ENCODE measurements at places on chromosomes 6 and 20.

DNA sequence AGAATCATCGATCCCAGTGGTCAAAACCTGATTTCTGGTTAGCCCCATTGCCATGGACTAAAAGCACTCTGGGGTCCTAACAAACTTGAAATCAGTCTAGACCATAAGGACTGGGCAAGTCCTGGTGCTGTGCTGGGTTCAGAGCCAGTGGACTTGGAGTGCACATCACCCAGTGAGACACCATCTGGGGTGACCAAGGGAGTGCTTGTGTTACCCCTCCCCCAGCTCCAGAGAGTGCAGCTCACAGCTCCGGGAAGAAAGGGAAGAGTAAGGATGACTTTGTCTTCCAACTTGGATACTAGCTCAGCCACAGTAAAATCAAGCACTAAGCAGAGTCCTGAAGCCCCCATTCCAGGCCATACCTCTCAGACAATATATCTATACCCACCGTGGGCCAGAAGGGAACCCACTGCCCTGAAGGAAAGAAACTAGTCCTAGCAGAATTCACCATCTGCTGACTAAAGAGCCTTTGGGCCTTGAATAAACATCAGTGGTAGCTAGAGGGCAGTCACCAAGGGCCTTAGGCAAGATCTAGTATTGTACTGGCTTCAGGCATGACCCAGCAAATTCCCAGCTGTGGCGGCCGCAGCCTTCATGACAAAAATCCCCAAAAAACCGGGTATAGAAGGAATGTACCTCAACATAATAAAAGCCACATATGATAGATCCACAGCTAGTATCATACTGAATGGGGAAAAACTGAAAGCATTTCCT, 153.5 kb upstream of the OGFRL1 start:
- DNase-seq: no peak

- DNase-seq: no peak
Observed at GRCh38 chr6:156146891-156147290, 630.3 kb upstream of the ARID1B start.

DNA sequence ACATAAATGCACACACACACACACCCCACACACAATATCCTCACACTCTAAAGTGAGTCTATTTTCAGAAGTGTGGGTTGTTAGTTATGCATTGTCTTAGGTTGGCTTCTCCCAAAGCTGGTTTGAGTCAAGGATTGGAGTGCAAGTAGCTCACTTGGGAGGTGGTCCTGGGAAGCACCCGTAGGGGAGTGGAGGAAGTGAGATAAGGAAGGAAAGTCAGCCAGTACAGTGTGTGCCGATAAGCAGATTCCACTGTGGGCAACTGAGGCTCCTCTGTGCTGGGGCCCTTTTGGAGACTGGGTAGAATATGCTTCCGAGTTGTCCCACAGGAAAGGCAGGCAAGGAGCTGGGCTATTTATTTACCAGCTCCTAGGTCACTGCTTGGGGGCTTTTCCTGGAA, 67.2 kb downstream of the PLCB4 start:
- DNase-seq: no peak

- DNase-seq: no peak
Observed at GRCh38 chr6:71420693-71421328, 132.2 kb downstream of the OGFRL1 start.

DNA sequence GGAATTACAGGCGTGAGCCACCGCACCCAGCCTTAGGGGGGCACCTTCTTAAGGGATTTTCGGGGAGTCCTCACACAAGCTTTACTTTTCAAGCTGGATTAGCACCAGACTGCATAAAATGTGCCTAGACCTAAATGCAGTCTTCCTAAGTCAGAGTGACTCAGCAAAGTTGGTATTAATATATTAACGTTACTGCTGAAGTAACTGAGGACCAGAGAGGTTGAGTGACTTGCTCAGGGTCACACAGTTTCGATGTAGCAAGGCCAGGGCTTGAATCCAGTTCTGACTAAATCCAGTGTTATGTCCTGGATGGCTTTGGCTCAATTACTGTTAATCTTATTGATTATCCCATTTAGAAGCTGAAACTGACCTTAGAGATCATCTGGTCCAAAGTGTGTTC, 13.4 kb downstream of the EDEM2 start:
- no peak for DNase-seq

DNA sequence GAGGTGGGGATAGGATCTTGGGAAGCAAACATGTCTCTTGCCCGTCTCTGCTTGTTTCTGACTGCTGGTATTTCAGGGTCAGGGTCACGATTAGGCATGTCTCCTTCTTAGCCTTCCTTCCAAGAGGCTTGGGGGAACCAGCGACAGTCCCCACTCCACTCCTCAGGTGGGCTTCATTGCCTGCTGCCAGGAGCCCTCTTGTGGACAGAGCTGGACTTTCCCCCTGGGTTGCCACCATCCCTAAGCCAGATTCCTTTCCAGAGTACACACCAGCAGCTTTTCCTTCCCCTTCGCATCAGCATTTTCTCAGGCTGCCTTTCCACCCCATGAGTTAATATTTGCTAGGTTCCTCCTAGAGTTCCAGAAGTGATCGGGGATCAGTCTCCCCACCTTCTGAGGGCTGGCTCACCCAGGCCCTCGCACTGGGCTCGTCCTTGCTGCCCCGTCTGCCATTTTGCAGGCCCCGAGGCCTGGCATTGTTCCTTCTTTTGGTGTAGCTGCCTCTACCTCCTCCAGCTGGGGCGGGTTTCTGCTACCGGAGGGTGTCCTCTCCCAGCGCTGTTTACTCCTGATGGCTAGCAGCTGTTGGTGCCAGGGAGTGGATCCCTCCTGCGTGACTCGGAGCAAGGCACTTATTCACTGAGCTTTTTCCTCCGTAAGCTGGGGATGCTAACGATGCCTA, 8.8 kb upstream of the C20orf144 start:
- DNase-seq: no peak

GRCh38 chr6:56263596-56264315, 16.4 kb upstream of the COL21A1 start:
- no peak for DNase-seq

- no peak for DNase-seq
Observed at GRCh38 chr6:33857093-33857931, 53.5 kb upstream of the MLN start.

GRCh38 chr6:46234156-46234556, 63.4 kb upstream of the ENPP5 start:
- DNase-seq: no peak

- no peak for DNase-seq
Observed at GRCh38 chr20:62885896-62886708, 24.5 kb upstream of the TCFL5 start.

DNA sequence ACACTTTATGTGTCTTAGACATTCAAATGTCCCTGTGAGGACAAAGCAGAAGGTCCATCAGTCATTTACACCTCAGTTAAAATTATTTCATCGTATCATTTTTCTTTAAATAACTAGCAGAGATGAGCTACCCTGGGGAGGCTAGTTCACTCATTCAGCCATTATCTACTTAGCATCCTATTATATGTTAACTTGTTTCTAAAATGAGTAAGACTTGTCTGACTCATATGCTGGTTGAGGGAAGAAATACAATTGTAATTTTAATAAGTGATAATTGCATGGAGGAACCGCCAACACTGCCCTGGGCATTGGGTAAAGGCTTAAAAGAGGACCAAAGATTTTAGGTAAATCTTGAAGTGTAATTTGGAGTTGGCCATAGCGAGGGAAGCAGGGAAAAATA, 12.4 kb upstream of the PTPRK start:
- DNase-seq: no peak

DNA sequence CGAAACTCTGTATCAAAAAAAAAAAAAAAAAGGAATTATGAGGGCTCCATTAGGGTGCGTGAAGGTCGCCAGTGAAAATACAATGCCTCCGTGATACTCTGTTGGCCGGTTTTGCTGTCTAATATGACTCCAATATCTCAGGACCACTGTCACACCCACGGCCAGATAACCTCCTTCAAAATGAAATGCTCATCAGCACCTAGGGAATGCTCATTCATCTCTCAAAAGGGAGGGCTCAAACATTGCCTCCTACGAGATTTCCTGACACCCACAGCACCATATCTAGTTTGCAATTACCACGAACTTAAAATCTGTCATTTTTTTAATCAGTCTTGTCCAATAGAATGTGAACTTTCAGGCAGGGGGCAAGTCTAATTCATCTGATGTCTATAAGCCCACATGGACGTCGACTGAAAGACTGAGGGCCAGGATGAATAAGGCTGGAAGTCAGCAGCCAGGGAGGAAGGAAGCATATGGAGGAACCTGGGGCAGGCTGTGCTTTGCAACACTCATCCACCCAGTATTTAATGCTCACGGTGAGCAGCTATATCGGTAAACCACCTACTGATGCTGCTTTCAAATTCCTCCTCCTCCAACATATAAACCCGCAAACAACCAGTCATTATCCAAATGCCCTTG, 42.8 kb downstream of the MAP3K5 start:
- no peak for DNase-seq

DNA sequence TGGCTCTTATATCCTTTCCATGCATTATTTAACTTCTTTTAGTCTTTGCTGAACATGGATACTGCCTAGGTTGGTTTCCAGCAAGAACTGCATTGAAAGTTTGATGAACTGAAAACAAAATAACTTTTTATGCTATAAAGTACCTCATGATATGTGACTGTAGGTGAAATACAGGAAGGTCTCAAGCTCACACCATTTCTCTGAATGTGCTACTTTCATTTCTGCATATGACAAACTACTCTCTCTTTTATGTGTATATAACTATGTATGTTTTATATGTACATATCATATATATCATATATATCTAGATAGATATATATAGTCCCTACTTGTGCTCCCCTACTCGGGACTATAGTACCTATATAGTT, 65.9 kb downstream of the AIG1 start:
- DNase-seq: no peak

GRCh38 chr6:135230711-135231468, 49.8 kb downstream of the MYB start:
- DNase-seq: no peak

DNA sequence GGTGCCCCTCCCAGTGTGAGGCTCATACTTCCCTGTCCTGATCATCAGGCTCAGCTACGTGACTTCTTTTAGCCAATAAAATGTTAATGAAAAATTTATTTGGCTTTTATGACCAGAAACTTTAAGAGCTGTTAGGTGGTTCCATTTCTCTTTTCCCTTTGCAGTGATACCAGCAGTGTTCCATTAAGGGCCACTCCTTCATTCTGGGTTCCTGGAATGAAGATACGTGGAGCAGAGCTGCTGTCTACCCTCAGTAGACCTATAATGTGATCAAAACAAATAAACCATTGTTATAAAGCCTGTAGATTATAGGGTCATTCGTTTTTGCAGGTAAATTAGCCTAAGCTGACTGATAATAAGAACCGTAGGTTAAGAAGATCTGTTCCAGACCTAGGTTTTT, 228.0 kb downstream of the ZFAND3 start:
- DNase-seq: no peak
